Activated CD4-positive, alpha-beta T cell treated with anti-CD3 and anti-CD28 coated beads, Interleukin-2, amount 50 U/mL, for 48 hours (primary cell): ENCODE measurements at places on chromosomes 6 and 20.

DNA sequence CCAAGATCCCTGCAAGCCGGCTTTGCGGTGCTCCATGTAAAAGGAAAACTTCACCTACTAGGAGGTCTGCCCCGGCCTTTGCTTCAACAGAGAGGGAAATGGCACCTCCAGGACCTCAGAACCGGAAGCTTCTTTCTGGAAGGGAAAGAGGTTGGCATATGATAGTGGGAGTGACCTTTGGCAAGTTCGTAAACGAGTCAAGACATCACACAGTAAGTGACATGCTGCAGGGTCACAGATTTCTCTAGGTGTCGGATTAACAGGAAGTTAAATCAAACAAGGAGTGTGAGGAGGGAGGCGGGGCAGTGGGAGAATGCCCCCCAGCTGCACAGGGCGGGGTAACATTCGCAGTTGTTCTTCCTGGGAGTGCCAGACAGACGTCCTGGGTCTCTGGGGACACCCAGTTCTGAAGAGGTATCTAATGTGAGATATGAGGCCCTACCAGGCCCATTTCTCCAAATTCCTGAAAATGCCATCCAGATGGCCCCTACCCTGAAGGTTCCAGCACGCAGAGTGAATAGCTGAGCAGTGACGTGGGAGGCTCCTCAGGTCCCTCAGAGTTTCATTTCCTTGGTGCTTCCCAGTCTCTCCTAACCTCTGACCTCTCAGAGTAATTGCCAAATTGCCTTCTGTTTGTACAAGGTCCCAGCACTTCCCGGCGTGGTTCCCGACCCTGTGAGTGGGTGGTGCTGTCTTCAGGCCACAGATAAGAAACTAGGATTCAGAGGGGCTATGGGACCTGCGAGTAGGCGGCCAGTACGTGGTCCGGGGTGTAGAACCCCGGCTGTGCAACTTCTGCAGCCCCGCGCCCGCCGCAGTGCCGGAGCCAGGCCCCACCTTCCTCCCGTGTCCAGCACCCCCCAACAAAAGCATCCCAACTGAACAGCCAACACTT is 1.9 kb downstream of the RRBP1 start:
- DNase-seq: no peak

GRCh38 chr6:105192707-105193465 is 13.1 kb upstream of the POPDC3 start:
- DNase-seq: no peak

GRCh38 chr20:5779071-5779900 is 29.1 kb downstream of the SHLD1 start:
- no peak for DNase-seq

DNA sequence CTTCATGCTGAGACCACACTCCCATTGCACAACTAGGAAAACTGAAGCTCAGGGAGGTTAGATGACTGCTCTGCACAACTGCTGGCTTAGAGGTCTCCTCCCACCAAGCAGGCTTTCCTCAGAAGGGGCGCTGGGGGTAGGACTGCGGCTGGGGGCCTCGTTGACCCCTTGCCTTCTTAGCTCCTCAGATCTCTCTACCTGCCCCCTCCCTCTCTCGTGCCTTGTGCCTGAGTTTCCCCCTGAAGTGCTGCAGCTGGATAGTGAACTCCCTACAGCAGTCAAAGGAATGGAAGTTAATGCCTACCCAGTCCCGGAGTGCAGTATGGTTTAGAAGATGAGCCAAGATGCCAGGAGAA is 149.8 kb downstream of the GRM4 start:
- DNase-seq: no peak

- no peak for DNase-seq
Measured at GRCh38 chr6:71393981-71394432, 105.4 kb downstream of the OGFRL1 start.

DNA sequence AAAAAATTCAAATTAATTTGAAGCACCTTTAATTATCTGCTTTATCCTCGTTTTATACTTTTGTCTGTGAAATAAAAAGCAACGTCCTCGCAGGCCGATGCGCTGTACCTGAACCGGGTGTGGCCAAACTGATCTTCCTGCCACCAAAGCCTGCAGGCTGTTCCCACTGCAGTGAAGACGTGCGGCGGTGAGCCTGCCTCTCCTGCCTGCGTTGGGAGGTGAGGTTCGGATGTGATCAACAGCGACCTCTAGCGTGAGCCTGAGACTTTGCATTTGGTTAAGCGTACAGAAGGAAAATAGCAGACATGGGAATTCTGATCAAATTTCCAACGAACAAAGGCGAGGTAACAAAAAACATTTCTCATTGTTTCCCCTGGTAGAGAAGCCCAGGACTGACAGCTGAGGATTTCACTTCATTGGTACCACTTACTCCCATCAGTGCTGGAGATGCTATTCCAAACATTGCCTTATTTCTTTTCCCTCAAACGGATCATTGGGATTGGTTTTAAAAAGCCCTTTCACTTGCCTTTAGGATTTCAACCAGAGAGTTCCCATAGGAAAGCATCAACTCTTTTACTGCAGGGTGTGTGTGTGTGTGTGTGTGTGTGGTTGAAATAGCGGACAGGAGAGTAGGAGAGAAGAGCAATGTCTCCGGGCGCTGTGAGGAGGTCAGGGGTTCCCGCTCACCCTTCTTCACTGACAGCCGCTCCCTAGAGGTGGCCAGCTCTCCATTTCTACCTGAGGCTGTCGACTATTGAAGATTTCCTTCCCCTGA is 56.6 kb upstream of the CCN6 start:
- peak; percentile 77 for DNase-seq

- no peak for DNase-seq
Measured at GRCh38 chr20:22954661-22955060, 80.5 kb upstream of the SSTR4 start.

DNA sequence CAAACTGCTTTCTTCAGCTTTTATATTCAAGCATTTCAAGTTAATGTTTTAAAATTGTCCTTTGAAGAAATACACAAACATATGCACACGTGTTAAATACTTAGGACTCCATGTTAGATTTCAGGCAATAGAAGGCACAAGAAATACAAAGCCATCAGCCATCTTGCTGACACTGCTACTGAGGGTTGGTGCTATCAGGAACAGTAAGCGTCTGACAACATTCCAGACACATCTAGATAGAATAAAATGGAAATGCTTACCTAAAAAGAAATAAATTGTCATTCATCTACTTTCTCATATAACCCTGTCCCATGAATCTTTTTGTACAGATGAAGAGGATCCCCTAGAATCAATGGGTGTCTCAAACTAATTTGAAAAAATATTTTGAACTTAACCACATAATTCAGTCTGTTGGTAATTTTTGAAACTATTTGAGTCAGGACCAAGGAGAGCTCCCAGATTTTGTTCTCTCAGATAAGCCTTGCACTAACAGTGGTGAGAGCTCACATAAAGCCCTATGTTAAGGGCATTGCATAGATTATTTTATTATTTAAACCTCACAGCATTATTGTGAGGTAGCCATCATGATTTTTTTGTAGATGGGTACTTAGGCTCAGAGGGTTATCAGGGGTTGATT is 631.1 kb upstream of the POU3F2 start:
- DNase-seq: no peak

GRCh38 chr6:164108092-164108491 is 693.6 kb downstream of the QKI start:
- DNase-seq: no peak

GRCh38 chr6:116316772-116317467 is 37.2 kb upstream of the TSPYL1 start:
- peak; percentile 0 for DNase-seq

- no peak for DNase-seq
Measured at GRCh38 chr6:167270499-167271311, 20.4 kb upstream of the UNC93A start.

GRCh38 chr6:25057111-25057905 is 121.5 kb upstream of the RIPOR2 start:
- DNase-seq: no peak

GRCh38 chr6:7389162-7389450 is 436 bp downstream of the CAGE1 start:
- no peak for DNase-seq

GRCh38 chr6:223136-223535 is 69.2 kb upstream of the DUSP22 start:
- no peak for DNase-seq

- DNase-seq: no peak
Measured at GRCh38 chr20:59448196-59448595, 147.8 kb downstream of the EDN3 start.

DNA sequence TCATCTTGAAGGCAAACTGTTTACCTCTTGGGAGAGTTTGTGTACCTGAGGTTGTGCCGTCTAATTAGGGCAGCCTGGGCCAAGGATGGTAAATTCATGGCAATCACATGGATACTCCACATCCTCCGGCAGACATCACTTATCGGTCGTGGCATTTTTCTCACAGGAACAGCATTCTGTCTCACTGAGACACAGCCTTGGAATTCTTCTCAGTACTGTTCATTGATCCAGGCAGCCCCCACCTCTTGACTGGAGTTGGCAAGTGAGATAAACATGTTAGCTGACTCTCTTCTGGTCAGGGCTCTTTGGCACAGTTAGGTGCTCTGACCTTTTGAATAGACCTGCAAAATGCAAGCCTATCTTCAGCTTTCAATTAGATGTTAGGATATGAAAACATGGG is 511.4 kb upstream of the FLRT3 start:
- DNase-seq: no peak

GRCh38 chr6:24927985-24928745 is 7.6 kb downstream of the RIPOR2 start:
- DNase-seq: no peak

- DNase-seq: no peak
Measured at GRCh38 chr6:98498866-98499265, 335.5 kb upstream of the POU3F2 start.

- peak; percentile 76 for DNase-seq
Measured at GRCh38 chr20:380763-381580, 412 bp downstream of the TRIB3 start.

DNA sequence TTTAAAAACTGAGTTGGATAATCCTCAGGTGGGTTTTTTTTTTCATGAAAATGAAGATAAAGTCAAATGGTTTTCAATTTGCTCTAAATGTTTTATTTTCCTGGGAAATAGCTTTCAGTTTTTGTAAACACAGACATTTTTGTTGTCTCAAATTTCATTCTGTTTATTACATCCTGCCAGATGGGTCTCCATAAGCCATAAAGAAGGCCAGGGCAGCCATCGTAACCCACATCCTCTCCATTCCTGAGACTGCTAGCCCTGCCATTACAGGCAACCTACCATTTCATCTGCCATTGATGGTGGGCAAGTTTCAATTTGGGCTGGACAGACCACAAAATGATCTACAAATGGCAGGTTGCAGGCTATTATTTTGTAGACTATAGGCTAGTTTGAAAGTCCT is 60.8 kb downstream of the BTBD3 start:
- no peak for DNase-seq

DNA sequence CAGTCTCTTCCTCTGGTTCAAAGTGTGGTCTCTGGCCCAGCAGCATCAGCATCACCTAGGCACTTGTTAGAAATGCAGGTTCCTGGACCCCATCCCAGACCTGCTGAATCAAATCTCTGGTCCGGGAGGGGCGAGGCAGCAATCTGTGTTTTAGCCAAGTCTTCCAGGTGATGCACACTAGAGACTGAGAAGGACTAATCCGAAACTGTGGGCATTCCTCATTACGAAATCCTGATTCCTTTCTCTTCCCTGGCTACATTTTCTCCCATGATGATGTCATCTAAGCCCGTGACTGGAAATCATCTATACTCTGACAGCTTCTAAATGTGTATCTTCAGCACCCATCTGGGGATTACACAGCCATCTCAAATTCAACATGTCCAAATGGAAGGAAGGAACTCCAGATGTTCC is 39.7 kb upstream of the PRND start:
- DNase-seq: no peak

GRCh38 chr6:1187293-1188131 is 124.4 kb upstream of the FOXQ1 start:
- DNase-seq: no peak

DNA sequence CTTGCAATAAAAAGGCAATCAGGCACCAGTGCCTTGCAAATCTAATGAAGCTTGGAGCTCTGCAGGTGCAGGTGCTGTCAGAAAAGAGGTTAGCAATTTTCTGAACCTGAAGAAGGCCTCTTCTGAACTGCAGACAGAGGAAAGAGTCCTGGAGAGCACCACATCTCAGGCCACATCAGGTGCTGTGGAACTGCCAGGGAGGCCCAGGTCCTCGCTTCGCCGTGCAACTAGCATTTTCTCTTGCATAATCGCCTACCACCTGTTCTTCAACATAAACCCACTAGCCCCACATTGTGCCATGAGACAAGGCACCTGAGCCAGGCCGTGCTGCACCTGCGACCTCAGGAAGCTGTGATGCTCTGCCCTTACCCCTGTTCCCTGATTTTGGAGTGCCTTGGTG is 187.6 kb downstream of the DTNBP1 start:
- no peak for DNase-seq

- no peak for DNase-seq
Measured at GRCh38 chr6:148857798-148858390, 111.1 kb downstream of the UST start.

GRCh38 chr6:39338397-39338796 is 15.9 kb upstream of the KCNK16 start:
- DNase-seq: no peak

DNA sequence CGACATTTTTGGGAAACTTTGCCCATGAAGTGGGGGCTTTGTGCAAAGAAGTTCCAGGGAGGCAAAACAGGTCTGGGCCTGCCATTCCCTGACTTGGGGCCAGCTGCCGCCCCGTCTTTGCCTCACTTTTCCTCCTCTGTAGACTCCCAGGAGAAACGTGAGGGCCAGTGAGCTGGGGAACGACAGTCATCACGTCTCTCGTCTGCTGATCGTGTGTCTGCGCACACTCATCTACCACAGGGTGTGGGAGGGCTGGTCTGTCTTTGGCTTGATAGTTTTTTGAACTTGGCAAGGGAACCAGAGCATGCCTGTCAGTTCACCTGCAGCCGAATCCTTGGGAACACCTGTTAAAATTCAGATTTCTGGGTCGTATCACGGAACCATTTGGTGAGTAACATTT is 8.5 kb downstream of the GHRH start:
- no peak for DNase-seq

GRCh38 chr20:19981031-19981451 is 36.1 kb upstream of the NAA20 start:
- DNase-seq: no peak

- DNase-seq: no peak
Measured at GRCh38 chr20:677957-678356, 2.4 kb upstream of the SCRT2 start.

- DNase-seq: no peak
Measured at GRCh38 chr6:95805699-95806098, 210.1 kb upstream of the FUT9 start.

DNA sequence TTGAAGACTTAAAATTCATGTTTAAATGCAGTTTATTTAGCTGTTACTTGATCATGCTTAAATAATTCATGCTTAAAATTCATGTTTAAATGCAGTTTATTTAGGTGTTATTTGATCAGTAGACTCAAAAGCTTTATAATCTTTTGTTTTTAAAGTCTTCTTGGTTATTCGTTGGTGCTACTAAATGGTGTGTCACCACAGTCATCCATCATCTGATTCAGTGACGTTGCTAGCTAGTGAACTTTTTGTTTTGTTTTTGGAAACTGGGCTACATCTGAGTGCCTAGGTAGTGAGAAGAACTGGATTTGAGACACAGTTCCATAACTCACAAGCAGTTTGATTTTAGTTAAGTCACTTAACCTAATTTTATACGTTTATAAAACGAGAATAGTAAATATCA is 20.9 kb downstream of the SCAF8 start:
- DNase-seq: no peak
